ENCODE measurements at places on chromosomes 7 and 10. TPM values are rescaled to one million over a fixed set of nuclear protein-coding genes. Genes with fewer than 3 reads are reported as not detected.

GRCh38 chr10:11442001-11442773 lies 169.3 kb downstream of the USP6NL start:
- no peak for DNase-seq

DNA sequence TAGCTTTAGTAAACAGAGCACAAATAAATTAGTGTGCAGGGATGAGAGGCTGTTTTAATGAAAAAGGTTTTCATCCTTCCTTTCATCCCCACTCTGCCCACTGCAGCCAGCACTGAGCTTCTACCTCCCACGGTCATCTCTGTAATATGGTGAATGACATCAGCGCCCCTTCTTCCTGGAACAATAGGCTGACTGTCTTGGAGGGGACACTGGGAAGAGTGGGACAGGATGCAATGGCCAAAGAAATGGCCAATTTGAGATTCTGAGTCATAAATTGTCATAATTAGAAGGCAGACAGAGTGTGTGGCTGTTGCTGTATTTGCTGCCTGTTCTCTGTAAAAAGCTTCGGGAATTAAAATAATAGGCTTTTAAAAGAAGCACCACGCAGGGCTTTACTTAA lies 126.7 kb upstream of the CALN1 start:
- no peak for DNase-seq

DNA sequence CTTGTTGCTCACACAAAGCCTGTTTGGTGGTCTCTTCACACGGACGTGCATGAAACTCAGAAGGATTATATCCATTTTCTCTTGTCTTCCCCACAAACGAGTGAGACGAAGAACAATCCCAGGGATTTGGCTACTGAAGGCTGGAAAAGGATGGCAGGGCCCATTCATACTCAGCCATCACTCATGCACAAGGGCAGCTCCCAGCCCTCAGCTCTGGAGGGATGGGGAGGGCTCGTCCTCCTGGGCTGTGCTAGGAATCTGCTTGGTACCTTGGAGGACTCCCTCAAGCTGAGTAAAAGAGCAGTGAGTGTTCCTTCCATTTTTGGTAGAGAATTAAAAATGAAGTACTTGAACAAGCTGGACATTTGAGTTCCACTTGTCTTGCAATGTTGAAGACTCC lies 33.2 kb upstream of the RAB18 start:
- DNase-seq = no peak

- DNase-seq = peak; percentile 58
Observed at GRCh38 chr10:71094712-71095390, 117.5 kb upstream of the UNC5B start.

DNA sequence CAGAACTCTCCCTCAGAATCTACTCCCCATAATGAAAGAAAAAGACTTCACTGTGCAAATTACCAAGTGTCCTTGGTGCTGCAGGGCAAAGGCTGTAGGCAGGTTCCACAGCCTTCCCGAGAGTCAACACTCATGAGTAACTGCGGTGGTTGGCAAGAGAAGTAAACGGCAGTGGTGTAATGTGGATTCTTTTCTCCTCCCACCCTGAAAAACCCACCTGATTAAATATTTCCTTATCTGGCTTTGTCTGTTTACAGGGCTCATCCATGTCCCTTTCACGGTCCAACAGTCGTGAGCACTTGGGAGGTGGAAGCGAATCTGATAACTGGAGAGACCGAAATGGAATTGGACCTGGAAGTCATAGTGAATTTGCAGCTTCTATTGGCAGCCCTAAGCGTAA lies 300.9 kb downstream of the BICC1 start:
- DNase-seq = no peak

- no peak for DNase-seq
Observed at GRCh38 chr10:84244651-84245270, at the start of gene RGR. RGR (plus strand) TSS chr10:84245053; CDS start chr10:84245091, 38 bp downstream.

- peak; percentile 63 for DNase-seq
Observed at GRCh38 chr7:74606101-74606908, 51.2 kb upstream of the GTF2I start.

MUC3A gene
- total RNA-seq = not detected

BTAF1 gene
- total RNA-seq = 73.4 TPM

GIMAP8 gene
- 8.7 TPM for total RNA-seq

SAP25 gene
- 12.8 TPM for total RNA-seq

OR2A7 gene
- 2.0 TPM for total RNA-seq

PRR15 gene
- total RNA-seq = not detected

HNRNPH3 gene
- total RNA-seq = 145 TPM

NPSR1 gene
- total RNA-seq = not detected

All from activated CD8-positive, alpha-beta T cell treated with anti-CD3 and anti-CD28 coated beads for 36 hours (primary cell).